ENCODE measurements at places on chromosomes 12 and 14.

GRCh38 chr12:122836027-122836921 is 1.0 kb downstream of the HIP1R start:
- peak; percentile 65 for DNase-seq

DNA sequence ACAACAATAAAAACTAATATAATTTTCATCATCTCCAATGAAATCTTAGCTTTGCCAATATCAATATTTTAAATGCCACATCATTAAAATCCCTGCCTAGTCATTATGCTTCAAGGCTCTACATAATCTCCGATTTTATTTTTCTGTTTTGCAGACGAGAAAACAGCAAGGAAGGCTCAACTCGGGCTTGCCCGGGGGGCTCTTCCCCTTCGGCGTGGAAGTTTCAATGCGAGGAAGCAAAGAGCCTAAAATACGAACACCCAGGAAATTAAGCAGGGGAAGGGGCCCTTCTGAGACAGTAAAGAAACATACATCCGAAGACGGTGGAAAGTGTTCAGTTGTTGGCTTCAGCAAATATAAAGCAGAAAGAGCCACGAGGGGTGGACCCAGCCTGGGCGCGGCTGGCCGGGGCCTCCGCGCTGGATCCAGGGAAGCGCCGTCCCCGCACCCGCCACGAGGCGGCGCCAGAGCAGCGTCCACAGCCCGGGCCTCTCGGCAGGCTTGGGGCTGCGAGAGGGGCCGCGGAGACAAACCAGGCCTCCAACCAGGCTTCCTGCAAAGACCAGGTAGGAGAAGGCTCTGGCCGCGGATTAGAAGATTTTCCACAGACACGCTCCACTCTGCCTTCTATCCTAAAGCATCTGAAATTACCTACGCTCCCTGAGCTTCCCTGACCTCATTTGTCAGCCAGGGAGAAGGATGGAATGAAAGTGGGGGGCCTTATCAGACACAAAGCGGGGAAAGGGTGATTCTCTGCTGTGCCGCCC is 77.2 kb downstream of the SERPINA3 start:
- DNase-seq: no peak

DNA sequence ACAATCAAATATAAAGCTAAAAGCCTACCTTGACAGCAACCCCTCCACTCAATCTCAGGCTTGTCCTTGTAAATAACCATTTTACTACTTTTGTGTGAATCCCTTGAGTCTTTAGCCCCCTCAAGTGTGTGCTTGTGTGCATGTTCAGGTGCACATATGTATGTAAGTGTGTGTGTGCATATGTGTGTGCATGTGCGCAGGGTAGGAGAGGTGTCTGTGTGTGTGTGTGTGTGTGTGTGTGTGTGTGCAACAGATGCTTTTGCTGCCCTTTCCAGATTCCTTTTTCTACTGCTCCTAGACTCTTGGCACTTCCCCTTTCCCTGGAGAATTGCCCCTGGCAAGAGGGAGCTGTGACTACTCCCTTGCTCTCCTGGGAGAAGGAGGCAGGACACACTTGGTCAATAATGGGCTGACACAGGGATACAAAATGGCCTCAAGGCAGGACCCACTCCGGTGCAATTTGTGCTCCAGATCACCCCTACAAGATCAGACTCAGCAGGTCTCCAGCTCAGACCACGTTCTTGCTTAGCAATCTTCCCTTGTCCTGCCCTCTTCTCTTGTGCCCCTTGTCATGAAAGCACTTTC is 73.4 kb downstream of the IFNG start:
- no peak for DNase-seq

GRCh38 chr14:90829677-90830076 is 13.4 kb upstream of the TTC7B start:
- DNase-seq: no peak

- DNase-seq: no peak
These were observed 1187.5 kb upstream of the USP15 start for GRCh38 chr12:61072717-61073116.

Measured in CD4-positive, alpha-beta T cell treated with Interleukin-4 for 1 hour (primary cell).